ENCODE measurements at places on chromosomes 7 and 10.

- no peak for DNase-seq
Observed at GRCh38 chr10:10854725-10855124, 162.9 kb upstream of the CELF2 start.

GRCh38 chr7:51314726-51315125, 1.9 kb downstream of the COBL start:
- no peak for DNase-seq

DNA sequence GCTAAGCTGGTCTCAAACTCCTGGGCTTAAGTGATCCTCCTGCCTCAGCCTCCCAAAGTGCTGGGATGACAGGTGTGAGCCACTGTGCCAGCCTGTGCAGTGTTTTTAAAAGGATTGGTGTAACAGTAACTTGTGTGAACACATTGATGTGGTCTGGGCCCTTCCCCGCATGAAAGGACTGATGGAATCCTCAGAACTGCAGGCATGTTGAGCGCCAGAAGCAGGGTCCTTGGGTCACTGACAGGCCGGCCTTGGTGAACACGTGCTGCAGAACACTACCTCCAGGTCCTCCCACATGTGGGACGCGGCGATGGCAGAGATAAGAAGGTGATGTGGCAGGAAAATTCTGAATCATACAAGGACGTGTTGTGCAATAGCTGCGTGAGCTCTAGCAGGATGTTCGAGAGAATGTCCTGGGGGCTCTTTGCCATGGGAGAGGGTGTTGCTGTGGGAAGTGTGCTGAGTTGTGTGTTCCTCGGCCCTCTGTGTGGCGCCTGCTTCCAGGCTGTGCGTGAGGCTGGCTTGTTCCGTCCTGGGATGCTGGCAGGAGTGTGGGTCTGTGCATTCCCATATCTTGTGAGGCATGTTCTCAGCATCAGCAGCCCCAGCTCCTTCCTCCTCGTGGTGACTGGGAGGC, 68.2 kb downstream of the DNAJB6 start:
- peak; percentile 95 for DNase-seq

- DNase-seq: no peak
Observed at GRCh38 chr7:41769162-41769561, 66.3 kb upstream of the INHBA start.

GRCh38 chr7:38316733-38317360, 43.4 kb upstream of the TARP start:
- DNase-seq: no peak

- DNase-seq: no peak
Observed at GRCh38 chr10:33074443-33074842, 116.4 kb upstream of the ITGB1 start.

DNA sequence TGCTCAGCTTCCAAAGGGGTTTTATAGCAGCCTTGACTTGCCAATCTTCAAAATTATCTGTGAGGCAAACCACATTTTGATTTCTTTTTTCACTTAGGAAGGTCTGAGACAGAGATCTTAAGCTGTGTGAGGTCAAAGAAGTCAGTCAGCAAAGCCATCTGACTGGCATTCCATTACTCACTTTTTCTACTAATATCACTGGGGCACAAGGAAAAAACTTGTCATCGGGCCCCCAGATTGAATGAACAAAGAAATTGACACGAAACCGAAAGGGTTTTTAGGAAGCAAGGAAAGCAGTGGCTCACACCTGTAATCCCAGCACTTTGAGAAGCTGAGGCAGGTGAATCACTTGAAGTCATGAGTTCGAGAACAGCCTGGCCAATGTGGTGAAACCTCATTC, 78.5 kb upstream of the FRMD4A start:
- DNase-seq: no peak

GRCh38 chr7:75716992-75717626, 21.6 kb downstream of the HIP1 start:
- no peak for DNase-seq

- no peak for DNase-seq
Observed at GRCh38 chr10:62723375-62723774, 81.1 kb upstream of the ADO start.

DNA sequence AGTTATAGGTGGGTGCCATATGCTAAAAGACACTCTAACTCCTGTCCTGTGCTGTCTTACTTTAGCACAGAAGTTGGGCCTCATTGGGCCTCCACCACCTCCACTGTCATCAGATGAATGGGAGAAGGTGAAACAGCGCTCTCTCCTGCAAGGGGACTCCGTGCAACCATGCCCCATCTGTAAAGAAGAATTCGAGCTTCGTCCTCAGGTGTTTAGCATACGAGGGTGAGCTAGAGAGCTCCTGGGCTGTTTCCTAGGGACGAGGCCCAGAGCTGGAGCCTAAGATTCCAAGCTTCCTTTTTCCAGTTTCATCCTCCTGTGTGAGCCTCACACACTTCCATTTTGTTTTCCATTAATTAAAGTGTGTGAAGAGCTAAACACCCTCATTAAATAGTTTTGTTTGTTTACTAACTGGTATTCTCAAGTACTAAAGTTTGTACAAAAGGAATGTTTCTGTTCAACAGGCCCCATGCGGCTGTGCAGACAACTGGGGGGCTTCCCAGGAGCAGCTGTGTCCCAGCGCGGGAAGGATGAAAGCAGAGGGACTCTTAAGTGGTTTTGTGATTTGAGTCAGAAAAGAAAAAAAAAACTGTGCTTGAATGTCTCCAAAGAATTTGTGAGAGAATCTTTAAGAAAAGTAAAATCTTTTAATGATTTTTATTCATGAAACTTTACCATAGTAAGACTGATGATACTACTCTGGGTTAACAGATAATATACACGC, 14.1 kb downstream of the RNF32 start:
- no peak for DNase-seq

- no peak for DNase-seq
Observed at GRCh38 chr7:142585425-142585824, 163.8 kb upstream of the PRSS1 start.

DNA sequence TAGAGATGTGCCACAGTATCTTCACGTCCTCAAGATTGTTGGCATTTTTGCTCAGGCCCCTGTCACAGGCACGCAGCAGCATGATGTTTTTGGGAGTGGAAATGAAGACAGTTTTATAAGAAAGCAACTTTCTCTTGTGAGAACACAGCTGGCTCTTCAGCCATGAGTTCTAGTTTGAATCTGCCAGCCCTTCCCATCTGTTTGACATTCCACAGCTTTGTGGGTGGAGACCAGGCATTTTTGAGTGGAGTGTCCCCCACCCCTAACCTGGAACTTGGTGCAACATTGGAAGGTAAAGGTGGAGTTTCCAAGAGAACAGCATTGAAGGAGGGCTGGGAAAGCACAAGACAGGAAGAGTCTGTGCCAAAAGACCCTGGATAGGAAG, 253.1 kb upstream of the IGFBP3 start:
- no peak for DNase-seq

- DNase-seq: no peak
Observed at GRCh38 chr10:76649254-76649653, 988.4 kb downstream of the KCNMA1 start.

- no peak for DNase-seq
Observed at GRCh38 chr10:96507044-96507443, 6.7 kb downstream of the TLL2 start.

DNA sequence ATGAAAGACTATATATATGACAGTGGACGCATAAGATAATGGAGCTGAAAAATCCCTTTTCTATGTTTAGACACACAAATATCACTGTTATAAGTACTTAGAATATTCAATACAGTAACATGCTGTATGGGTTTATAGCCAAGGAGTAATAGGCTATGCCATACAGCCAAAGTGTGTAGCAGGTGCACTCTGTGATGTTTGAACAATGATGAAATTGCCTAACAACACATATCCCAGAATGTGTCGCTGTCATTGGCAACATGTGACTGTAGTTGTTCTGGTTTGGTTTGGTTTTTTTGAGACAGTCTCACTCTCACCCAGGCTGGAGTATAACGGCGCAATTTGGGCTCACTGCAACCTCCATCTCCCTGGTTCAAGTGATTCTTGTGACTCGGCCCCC, 26.1 kb downstream of the NOM1 start:
- DNase-seq: no peak

- no peak for DNase-seq
Observed at GRCh38 chr7:95099106-95099505, 191.7 kb downstream of the PPP1R9A start.

DNA sequence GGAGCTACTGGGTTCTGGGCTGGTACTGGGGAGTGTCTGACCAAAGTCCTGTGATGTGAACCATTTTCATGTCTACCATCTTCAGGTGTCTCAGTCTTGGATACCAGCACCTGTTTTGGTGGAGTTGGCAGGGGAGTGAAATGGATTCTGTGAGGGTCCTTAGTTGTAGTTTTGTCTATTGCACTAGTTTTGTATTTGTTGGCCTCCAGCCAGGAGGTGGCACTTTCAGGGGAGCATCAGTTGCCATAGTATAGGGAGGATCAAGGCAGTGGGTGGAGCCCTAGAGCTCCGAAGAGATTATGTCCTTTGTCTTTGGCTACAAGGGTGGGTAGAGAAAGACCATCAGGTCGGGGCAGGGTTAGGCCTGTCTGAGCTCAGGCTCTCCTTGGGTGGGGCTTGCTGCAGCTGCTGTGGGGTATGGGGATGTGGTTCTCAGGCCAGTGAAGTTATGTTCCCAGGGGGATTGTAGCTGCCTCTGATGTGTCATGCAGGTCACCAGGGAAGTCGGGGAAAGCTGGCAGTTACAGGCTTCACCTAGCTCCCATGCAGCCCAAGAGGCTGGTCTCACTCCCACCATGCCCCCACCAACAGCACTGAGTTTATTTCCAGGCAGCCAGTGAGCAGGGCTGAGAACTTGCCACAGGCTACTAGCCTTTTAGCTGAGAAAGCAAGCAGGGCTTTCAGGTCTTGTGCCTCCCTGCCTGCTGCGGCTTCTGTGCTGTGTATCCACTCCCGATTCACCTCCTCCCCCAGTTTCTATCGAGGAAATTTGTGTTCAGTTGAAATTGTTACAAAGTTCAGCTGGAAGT, 153.1 kb downstream of the ZNF365 start:
- no peak for DNase-seq

- DNase-seq: no peak
Observed at GRCh38 chr7:155813546-155814315, 1.5 kb upstream of the SHH start.

DNA sequence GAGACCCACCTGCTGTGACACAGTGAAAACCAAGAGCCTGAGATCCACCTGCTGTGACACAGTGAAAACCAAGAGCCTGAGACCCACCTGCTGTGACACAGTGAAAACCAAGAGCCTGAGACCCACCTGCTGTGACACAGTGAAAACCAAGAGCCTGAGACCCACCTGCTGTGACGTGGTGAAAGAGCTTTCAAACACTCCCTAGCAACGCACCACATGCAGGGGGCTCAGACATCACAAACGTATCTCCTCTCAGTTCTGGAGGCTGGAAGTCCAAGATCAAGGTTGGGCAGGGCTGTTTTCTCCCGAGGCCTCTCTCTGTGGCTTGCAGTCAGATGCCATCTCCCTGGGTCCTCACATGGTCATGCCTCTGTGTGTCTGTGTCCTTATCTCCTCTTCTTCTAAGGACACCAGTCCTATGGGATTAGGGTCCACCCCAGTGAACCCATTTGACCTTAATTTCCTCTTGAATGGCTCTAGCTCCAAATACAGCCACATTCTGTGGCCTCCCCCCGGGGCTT, 43.8 kb downstream of the INSIG1 start:
- no peak for DNase-seq

GRCh38 chr10:102402512-102402896, 7.0 kb downstream of the NFKB2 start:
- DNase-seq: no peak

GRCh38 chr10:80272793-80273522, 16.5 kb downstream of the MAT1A start:
- DNase-seq: no peak

DNA sequence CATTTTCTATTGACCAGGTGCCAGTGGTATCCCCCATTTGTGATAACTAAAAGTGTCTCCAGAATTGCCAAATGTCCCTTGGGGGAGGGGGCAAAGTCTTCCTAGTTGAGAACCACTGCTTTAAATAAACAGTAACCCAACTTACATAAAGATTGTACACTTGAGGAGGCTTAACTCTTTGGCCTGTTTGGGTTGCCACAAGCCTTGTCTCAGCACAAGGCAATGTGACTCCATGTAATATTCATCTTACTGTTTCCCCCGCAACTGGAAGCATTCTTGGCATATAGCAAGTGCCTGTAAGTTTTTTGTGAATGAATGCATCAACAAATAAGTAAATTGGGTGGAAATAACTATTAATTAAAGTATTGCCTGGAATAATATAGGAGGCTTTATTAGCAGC, 108.3 kb downstream of the ANK3 start:
- DNase-seq: no peak

GRCh38 chr10:18290651-18291313, 150.6 kb downstream of the CACNB2 start:
- DNase-seq: no peak

GRCh38 chr7:156725073-156725472, 84.5 kb downstream of the RNF32 start:
- no peak for DNase-seq

- peak; percentile 61 for DNase-seq
Observed at GRCh38 chr7:133053321-133053891, 28.5 kb downstream of the CHCHD3 start.

- no peak for DNase-seq
Observed at GRCh38 chr7:17696422-17696821, 243.9 kb downstream of the SNX13 start.

GRCh38 chr7:155538293-155538692, 8.1 kb downstream of the CNPY1 start:
- DNase-seq: no peak

DNA sequence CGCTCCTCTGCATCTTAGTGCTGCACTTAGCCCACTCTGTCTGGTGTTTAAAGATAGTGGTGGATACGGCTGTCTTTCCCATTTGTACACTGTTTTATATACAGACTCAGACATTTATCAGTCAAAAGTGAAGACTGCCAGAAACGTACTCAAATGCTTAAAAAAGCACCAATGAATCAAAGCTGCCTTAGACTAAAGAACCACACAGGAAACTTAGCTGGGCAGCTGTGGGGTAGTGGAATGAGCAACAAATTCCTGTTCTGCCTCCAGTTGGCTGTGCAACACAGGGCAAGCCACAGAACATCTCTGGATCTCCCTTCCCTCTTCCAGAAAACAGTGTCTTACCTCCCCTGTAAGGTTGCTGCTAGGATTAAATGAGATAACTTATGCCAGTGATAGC, 76.0 kb downstream of the ATXN7L1 start:
- no peak for DNase-seq

- no peak for DNase-seq
Observed at GRCh38 chr7:121466455-121466854, 70.3 kb upstream of the FAM3C start.

DNA sequence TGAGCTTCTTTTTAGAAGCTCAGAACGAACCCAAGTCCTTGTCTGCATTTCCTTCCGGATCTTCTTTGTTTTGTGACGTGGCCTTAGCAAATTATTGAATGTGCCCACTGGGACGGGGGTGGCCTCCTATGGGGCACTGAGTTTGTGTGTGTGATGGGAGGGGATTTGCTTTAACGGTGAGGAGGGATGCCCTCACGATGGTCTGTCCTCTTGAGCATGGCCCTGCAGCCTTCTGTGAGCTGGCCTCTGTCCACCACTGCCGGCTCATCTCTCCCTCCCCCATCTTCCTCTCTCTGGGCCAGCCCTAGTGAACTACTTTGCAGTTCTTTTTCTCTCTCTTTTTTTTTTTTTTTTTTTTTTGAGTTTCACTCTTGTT, 62.9 kb upstream of the MKRN1 start:
- no peak for DNase-seq

- no peak for DNase-seq
Observed at GRCh38 chr10:11962176-11962575, 80.4 kb downstream of the UPF2 start.

Data from HFF-Myc (cell line).